ENCODE measurements at places on chromosomes 7 and 10.

GRCh38 chr7:27148756-27149641 lies 1.4 kb upstream of the HOXA6 start:
- no peak for DNase-seq

GRCh38 chr10:78913219-78914059 lies 155.3 kb upstream of the ZMIZ1 start:
- DNase-seq: no peak

DNA sequence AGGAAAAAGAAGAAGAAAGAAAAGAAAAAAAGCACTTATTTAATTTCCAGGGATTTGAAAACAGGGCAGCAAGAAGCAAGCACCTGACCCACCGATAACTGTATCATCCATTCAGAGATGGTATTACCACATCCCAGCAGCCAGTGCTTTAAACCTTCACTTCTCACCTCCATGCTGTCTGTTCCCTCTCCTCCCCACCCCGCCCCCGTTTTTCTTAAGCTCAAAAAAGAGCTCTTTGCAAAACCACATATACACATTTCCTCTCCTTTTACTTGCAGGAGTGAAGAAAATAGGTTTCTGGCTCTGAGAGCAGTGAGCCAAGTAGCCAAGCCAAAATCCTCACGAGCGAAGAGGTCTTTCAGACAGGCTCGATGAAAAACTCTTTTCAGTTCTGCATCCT lies 2.2 kb downstream of the STOX1 start:
- no peak for DNase-seq

- DNase-seq: no peak
These were observed 233.0 kb downstream of the PTN start for GRCh38 chr7:137110535-137110934.

- no peak for DNase-seq
These were observed 82.7 kb upstream of the KLF6 start for GRCh38 chr10:3867454-3868270.
